ENCODE measurements at places on chromosomes 12 and 14.

GRCh38 chr12:43982544-43982943, 146.7 kb downstream of the TMEM117 start:
- DNase-seq = no peak

- no peak for DNase-seq
These were observed 107.3 kb downstream of the SLC41A2 start for GRCh38 chr12:104850781-104851180.

- peak; percentile 56 for DNase-seq
These were observed 1.4 kb upstream of the CCDC85C start for GRCh38 chr14:99605299-99605961.

GRCh38 chr12:79547044-79547734, 143.6 kb downstream of the PAWR start:
- DNase-seq = peak; percentile 85

GRCh38 chr14:39315859-39316444, 82.2 kb downstream of the MIA2 start:
- no peak for DNase-seq

DNA sequence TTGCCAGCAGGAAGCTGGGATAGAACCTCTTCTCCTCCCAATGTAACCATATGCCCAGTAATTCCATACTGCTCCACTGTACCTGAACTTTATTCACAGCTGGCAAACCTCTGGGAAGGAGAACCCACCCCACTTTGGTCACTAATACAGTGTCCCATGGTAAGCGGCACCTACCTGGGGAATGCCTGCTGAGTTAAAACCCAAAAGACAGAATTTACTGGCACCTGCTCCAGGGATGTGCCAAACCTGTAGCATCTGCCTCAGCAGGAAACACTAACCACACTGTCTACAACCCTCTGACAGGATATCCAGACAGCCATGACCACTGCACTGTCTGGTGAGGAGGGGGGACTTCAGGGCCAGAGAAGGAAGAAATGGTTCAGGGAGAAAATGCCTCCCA, 26.6 kb downstream of the DDX24 start:
- DNase-seq = no peak

DNA sequence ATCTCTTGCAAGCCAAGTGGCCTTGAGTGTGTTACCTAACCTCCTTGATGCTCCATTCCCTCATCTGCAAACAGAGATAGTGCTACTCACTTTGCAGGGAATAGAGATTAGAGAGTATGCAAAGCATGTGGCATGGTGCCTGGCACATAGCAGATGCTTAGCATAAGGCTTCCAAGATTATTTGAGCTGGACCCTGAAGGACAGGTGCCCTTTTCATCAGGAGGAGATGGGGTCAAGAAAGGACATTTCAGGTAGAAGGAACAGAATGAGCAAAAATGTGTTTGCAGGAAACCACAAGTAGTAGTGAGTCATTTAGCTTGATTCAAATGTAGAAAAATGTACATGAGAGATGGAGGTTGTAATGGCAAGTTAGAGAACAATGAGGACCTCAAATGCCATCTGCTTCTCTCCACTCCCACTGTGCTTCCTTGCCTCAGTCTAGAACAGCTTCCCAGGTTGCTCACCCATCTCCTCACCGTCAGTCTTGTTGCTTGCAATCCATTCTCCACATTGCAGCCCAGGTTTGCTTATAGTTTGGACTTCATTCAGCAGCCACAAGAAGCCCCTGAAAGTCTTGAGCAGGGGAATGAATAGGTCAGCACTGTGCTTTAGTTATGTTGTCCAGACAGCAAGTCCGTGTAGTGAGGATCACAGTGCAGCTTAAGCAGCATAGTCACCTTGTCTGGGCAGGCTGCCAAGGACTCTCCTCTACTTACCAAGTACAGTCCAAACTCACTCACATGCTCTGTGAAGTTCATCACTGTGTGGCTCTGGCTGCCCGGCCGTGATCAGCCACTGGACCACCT, 536.3 kb upstream of the CCDC196 start:
- peak; percentile 29 for DNase-seq

GRCh38 chr14:65414961-65415589, 2.5 kb downstream of the FUT8 start:
- peak; percentile 76 for DNase-seq

GRCh38 chr14:70454731-70455130, 2.8 kb downstream of the ADAM21 start:
- DNase-seq = no peak

DNA sequence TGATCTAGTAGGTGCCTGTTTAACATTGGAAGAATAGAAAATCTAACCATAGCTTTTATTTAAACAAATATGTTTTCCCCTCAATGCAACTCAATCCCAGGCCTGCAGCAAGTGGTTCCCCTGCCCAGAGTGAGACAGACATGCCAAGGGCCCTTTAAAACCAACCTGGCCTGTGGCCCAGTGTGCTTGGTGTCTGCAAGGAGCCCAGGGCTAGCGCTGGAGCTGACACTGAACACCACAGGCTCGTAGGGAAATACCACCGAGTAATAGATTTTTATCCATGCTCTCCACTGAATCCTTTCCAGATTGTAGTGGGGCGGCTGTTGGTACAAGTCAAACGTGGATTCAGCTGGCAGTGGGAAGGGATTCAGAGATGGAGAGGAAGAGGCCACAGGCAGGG, 95.6 kb upstream of the NRXN3 start:
- DNase-seq = no peak

- no peak for DNase-seq
These were observed 175.2 kb downstream of the RMST start for GRCh38 chr12:97637770-97638169.

DNA sequence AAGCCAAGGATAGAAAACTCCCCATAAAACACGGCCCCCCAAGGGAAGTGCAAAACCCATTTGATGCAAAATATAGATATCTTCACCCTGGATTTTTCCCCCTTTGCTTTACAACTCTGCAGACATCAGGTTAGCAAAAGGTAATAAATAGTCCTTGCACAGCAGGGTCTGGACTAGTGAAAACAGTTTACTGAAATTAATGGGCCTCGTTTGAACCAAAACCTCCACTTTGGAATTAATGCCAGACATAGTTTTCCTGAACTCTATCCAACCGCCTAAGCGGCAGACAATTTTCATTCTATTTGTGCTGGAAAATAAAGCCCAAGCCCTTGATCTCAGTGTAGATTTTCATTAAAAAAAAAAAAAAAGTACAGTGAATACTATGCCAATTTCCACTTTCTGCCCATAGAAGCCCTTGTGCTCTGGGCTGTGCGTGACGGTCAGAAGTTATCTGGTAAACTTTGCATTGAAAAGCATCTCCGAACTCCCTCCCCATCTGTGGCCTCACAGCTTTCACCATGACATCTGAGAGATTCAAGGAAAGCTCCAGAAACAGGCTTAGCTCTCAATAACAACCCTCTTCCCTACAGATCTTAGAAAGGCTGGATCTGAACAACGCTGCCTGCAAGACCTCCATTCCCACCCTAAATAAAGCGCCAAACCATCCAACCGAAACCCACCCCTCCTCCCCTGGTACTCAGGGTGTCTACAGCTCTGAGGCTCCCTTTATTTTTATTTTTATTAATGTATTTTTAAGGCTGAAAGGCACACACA, 11.0 kb upstream of the IRF2BPL start:
- DNase-seq = peak; percentile 77

DNA sequence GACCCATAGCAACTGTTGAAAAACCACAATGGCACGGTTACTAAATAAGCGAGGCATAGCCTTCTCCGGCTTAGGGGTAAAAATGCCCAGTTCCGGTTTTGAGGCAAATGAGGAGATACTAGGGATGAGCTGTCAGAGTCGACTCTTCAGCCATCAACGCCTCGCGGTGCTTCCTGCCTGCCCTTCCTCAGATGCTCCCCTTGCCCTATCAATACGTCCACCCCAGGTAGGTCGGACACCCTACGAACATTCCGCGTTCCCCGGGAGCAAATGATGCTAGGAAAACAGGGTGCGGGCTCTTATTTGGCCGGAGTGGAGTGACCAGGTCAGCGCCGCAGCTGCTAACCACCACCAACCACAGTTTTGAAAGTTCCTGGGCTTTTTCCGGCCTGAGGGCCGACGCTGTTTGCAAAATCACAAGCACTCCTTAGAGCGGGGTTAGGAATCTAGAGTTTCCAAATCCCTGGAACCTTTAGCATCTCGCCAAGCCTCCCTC, 1.2 kb downstream of the SRSF9 start:
- DNase-seq = peak; percentile 69

All from fibroblast of the aortic adventitia (primary cell).